ENCODE measurements at places on chromosomes 7 and 10. TPM values are rescaled to one million over a fixed set of nuclear protein-coding genes. Genes with fewer than 3 reads are reported as not detected.

DNA sequence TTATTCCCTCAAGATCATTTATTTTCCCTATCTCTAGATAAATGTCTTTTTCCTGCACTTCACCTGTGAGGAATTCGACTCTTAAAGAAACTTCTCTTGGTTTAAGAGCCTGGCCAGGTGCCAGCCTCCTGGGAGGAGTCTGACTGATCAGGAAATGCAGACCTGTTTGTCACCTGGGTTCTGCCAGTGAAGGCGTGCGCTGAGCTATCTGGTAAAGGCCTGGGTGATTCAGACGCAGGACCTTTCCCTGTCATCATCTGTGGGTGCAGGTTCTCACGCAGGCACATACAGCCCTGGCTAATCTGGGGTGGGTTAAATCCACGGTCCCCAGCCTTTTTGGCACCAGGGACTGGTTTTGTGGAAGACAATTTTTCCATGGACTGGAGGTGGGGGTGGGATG is 65.3 kb upstream of the AQP1 start:
- ATAC-seq = no peak

GRCh38 chr10:105148921-105149320 is 507.8 kb downstream of the SORCS3 start:
- no peak for ATAC-seq

DNA sequence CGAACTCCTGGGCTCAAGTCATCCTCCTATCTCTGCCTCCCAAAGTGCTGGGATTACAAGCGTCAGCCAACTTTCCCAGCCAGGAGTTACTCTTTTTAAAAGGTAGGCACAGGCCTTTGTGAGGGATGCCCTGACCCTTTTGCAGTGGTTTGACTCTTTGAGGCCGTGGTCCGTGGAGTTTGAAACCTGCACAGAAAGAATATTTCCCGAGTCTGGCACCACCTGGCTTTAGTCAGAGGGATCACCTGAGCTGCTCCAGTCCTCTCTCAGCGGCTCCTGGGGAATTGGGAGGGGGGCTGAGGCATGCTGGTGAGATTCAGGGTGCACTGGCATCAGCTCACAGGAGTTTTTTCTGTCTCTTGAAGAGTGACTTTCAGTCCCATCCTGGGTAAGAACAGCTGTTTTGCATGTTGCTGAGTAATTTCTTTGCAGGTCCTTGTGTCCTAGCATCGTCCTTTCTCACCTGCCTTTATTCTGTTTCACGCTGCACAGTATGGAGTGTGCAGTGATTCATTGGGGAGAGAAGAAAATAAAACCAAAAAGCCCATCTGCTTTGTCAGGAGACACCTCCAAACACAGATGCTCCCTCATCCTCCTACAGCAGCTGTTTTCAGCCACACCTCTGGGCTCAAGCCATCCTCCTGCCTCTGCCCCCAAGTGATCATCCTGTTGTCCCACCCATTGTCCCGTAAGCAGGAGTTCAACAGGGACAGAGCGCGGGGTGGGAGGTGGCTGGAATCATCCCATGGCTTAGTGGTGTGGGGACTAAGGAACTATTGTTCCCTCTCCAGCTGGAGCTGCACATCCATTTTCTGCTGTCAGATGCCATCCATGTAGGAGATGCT is 284.7 kb downstream of the CAMK1D start:
- peak; percentile 27 for ATAC-seq

DNA sequence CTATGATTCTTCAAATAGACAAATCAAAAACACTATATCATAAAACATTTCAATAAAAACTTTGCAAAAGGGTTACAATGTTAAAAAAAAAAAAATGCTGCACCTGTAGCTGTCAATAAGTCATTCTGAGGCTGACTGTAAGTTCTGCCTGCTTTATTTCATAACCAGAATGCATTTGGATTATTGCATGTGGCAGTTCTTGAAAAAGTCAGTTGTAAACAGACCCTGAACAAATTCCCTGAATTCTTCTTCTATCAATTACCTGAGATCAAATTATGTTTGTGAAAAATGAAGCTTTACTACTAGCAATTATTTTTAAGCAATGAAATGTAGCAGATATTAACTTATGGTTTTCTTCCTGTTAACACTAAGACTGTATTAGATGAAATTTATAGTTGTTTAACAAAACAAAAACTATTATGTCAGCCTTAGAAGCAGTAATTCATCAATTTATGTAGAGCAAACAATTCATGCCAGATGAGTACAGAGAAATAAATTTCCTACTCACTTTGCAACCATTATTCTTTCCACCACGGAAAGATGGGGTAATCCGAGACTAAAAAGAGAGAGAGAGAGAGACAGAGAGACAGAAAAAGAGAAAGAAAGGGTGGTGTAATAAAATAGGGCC is 107.8 kb downstream of the SFMBT2 start:
- no peak for ATAC-seq

- ATAC-seq = no peak
These were observed 218.4 kb downstream of the GATA3 start for GRCh38 chr10:8272794-8273425.

DNA sequence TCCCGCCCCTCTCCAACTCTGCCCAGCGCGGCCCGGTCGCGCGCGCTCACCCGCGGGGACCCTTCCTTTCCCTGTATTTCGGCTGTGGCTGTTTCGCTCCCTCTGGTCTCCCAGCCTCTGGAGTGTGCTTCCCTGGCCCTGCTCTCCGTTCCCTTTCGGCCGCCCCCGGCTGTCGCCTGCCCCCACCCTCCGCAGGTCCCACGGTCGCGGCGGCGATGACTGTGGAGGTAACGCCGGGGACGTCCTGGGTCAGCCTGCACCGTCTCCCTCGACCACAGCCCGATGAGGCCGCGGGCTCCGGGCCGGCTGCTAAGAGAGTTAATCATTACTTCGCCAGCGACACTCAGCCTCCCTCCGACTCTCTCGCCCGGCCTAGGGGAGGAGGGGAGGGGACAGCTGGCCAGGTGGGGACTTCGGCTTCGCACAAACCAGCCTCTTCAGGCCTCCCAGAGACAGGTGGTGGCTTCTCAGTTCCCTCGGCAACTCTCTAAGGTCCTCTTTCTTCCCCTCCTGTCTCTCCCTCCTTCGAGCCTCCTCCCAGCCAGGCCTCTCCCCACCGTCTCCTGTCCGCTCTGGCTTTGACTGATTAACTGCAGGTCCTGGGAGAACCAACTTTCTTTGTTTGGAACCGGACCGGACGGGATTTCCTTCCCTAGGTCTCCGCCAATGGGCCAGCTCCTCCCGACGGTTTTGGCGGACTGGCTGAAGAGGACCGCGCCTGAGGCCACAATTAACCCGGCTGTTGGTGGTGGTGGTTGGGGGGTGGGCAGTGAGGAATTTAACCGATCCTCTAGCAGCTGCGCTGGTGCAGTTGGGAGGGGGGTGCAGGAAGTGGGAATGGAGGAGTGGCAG is 5.6 kb upstream of the PAX2 start:
- no peak for ATAC-seq

GRCh38 chr10:29973921-29974320 is 85.5 kb downstream of the JCAD start:
- ATAC-seq = no peak

- no peak for ATAC-seq
These were observed 3.8 kb downstream of the MACC1 start for GRCh38 chr7:20213378-20213777.

DNA sequence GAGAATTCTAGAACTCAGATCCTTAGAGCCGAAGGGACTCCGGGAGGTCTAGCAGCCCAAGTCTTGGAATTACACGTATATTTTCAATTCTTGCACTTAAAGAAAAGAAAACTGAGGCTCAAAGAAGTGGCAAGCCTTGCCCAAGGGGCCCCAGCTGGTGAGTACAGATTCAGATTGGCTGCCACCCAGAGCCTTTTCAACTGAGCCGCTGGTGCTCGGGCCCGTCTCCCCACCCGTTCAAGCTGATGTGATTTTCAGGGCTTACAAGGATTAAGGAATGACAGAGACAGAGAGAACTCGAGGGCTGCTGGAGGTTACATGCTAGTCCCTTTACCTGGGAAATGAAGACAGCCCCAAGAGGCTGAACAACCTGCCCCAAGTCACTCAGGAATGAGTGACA is 117.8 kb downstream of the ABLIM1 start:
- ATAC-seq = no peak

The INMT gene
- 0.21 TPM for total RNA-seq

The C10orf62 gene
- not detected for total RNA-seq

The ATG9B gene
- 2.9 TPM for total RNA-seq

The CTAGE8 gene
- 0.28 TPM for total RNA-seq

The C10orf67 gene
- total RNA-seq = 0.30 TPM

Data from activated T-helper 17 cell treated with anti-CD3 and anti-CD28 coated beads, Interleukin-2, amount 50 U/mL, for 72 hours (primary cell).